ENCODE measurements at places on chromosomes 3 and 15.

- DNase-seq = peak; percentile 57
Observed at GRCh38 chr3:178802993-178803693, 266.9 kb downstream of the KCNMB2 start.

- no peak for DNase-seq
Observed at GRCh38 chr3:41882956-41883355, 78.9 kb downstream of the ULK4 start.

DNA sequence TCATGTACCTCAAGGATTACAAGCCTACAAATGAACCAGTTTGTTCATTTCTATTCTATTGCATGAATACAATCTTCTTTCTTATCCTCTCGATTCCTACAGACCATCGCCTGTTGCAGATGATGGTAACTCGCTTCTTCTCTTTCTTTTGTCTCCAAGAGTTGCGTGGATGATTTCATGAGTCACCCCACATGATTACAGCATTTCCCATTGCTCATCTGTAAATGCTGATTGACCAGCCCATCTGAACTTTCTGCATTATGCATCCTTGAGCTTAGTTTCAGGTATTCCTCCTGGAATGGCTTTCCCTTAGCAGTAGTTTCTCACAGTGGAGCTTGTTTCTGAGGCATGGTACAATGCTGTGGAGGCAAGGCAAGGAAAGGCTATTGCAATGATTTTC is 109.6 kb upstream of the TOPAZ1 start:
- DNase-seq = no peak

GRCh38 chr3:81968658-81969057 is 207.2 kb upstream of the GBE1 start:
- no peak for DNase-seq

DNA sequence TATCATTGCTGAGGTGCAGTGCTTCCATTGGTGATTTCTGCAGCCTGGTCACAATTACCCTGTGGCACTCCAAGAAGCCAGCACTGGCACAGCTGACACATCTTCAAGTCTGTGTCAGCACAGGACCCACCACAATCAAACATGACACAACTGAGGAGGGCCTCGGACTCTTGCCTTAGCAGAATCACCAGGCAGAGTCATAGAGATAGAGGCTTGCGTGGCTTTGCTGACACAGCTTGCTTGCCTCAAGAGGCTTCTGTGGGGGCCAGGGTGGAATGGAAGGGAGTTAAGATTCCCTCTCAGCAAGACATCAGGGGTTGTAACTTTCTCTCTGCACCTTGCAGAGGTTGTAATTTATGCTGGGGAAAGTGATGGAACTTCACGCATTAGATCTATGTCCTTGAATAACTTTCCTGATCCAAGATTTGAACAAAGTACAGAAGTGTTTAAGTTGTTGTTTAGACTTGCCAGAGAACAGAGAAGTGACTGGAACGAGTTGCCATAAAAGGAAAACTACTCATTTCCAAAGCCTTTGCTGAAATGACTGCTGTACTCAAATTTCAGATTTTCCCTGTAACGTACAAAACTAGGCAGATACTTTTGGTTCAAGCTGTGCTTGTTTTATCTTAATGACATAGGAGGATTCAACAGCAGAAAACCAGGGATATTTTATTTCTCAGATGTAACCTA is 170.7 kb downstream of the DIPK2A start:
- no peak for DNase-seq

- DNase-seq = no peak
Observed at GRCh38 chr3:52394751-52395502, 50.0 kb downstream of the SEMA3G start.
